ENCODE measurements at places on chromosomes 11 and 22.
A peak's percentile ranks its signal among the peaks of the same experiment; 100 is the strongest.

GRCh38 chr11:110587972-110588371 lies 124.3 kb downstream of the ARHGAP20 start:
- no peak for DNase-seq

DNA sequence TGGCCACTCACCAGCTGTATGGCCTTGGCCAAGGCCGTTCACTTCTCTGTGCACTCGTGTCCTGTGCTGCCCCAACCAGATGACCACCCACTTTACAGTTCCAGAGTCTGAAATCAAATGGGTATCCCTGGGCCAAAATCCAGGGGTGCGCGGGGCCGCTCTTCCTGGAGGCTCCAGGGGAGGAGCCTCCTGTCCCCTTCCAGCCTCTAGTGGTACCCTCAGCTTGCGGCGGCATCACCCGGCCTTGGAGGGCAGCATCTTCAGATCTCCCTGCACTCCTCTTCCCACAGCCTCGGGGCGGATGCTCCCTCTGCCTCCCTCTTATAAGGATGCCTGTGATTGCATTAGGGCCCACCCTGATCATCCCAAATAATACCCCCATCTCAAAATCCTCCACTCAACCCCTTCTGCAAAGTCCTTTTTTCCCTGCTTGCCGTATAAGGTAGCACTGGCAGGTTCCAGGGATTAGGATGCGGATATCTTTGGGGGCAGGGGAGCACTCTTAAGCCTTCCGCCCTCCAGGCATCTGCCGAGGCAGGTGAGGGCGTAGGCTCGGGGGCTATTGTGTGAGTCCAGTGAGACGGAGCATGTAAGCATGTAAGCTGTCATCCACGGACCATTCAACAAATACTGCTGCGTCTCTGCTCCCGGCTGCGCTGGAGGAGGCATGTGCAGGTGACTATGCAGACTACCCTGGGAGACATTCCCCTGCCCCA lies 24.4 kb upstream of the SHISAL1 start:
- DNase-seq = peak; percentile 43

GRCh38 chr22:35523167-35523947 lies 17.3 kb upstream of the RASD2 start:
- DNase-seq = peak; percentile 64

DNA sequence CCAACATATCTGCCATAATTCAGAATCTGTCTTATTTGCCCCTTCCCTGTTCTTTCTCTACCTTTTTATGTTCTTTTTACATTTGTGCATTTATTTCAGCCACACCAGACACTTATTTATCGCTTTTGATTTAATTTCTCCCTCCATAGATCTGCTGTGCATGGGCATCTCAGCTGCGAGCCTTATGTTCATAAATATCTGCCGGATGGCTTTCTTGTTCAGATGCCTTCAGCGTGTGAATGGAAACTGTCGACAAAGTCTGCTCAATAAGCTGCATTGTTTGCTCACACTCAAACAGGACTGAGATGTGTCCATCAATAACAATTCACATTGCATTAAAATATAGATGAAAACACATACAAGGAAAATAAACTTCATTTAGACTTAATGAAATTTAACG lies 374.6 kb upstream of the FAT3 start:
- no peak for DNase-seq

GRCh38 chr11:111460856-111461255 lies 51.3 kb downstream of the BTG4 start:
- no peak for DNase-seq

GRCh38 chr11:9740202-9740883 lies 76.5 kb downstream of the SWAP70 start:
- peak; percentile 4 for DNase-seq

DNA sequence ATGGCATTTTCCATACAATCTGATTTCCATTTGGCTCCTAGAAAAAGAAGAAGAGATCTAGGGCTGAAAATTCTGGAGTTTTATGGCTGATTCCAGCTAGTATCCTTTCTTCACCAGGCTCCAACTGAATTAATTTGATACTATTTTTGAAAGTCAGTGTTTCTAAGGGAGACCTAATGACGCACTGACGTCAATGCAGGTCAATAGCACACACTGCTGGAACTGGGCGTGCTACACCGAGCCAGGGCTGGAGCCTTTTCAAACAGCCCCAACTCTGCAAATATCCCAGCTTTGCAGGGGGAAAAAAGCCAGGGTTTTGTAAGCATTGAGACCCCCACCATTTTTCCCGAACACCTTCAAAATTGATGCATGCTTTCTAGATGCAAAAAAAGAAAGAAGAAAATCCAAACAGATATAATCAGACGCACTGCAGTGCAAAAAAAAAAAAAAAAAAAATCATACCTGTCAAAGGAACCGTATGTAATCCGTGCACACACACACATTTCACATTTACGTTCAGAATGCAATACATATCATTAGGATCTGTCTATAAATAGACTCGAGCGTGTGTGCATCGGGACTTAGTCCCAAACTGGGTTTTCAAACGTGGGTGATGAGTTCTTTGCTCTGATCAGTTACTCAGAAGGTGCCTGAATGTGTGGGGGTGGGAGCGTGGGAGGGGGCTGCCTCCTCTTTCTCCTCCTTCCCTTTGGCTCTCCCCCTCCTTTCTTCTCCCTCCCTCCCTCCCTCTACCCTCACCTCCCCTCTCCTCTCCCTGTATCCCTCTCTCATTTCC lies 124.5 kb upstream of the HSD17B12 start:
- DNase-seq = no peak

- no peak for DNase-seq
Measured at GRCh38 chr11:133219543-133219942, 312.8 kb downstream of the OPCML start.

DNA sequence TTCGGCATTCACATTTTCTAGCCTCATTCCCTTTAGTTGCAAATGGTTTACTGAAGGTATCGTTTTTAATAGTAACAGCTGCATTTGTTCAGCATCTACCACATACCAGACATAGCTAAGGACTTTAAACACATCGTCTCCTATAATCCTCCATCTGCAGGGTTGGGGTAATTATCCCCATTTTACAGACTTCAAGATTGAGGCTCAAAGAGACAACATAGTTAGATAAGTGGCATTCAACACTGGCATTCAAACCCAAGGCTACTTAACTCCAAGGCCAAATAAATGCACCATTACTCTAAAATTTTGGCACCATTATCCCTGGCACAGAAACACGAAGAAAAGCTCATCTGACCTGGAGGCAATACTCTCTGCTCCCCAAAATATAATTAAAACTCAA lies 28.5 kb downstream of the SMCO4 start:
- no peak for DNase-seq

GRCh38 chr22:29772170-29772641 lies 5.0 kb downstream of the UQCR10 start:
- DNase-seq = peak; percentile 89

DNA sequence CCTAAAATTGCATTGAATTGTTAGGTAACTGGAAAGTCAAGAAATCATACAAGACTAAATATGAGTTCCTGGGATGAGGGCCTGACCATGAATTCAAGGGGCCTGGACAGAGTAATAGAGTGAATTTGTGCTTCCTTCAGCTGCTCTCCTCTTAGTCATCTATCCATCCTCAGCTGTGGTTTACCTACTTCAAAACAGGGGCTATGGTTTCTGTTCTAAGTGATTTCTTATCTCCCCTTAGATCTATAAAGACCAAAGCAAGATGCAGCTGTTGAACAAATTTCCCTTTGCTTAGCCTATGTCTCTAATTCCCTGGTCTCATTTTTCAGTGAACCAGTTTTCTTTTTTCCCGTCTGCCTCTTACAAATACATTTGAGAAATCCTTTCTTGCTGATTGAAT lies 428.5 kb downstream of the FAM181B start:
- DNase-seq = no peak

- DNase-seq = no peak
Measured at GRCh38 chr11:9396310-9396709, 11.9 kb downstream of the IPO7 start.

DNA sequence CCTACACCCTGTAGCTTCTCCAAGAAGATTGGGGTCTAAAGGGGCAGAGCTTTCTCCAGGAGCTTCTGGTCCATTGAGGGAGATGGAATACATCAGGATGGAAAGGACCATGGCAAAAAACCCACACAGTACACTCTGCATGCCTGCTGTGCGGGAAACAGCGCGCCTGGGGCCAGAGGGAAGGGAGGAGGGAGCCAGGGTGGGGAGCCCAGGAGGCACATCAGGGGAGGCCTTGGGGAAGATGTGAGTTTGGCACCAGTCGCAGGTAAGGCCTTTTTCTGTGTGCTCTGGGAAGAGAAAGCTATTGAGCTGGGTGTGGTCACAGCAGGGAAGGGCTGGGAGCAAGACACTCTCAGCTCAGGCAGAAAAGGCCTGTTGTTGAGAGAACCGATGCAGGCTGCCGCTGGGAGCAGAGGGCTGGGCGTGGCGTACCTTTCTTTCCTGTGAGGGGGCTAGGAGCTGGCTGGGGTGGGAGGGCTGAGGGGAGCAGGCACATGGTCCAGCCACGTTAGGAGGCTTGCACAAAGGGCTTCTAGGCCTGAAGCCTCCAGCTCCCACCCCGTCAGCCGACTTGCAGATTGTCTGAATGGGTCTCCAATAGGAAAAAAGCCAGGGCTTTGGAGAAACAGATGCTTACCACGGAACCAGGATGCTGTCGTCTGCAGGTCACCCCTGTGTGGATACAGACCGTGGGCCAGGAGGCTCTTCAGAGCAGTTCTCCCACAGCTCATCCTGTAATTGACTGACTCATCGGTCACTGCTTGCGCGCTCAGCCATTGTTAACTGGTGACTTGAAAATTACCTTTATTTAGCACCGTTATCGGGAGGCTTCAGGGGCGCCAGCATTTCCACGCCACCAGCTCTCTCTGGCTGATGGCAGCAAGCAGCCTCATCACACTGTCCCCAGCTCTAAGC lies 237.3 kb downstream of the ST3GAL4 start:
- DNase-seq = no peak

DNA sequence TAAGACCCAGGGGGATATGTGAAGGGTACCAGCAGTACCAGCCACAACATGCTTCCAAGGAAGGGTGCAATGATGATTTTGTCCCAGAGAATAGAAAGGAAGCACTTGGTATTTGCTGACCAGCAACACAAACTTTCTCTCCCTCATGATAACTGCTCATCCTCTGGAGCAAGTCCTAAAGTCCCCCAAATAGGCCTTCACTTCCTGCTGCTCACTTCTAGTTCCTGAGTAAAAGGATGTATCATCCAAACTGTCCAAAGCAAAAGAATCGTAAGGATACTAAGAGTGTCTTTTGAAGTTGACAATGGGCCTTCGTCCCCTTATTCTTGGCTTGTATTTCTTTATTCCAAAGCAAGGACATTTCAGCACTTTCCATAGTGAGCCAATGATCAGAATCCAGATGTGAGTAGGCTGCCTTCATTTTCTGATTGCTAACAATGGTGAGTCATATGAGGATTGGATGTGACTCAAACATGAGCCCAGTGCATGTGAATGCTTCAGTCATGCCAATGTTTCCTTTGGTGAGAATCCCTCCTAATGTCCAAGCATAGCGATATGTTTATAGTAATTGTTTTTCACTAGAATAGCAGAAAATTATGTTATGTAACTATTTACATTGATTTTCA lies 243.4 kb upstream of the POU2AF2 start:
- DNase-seq = no peak

- DNase-seq = no peak
Measured at GRCh38 chr11:69450064-69450856, 31.2 kb upstream of the LINC01488 start.
